Activated naive CD4-positive, alpha-beta T cell treated with anti-CD3 and anti-CD28 coated beads, Interleukin-2, amount 10 ng/mL, durations not matched to agents 7 days and 5 days (primary cell): ENCODE measurements at places on chromosomes 3 and 15.

- no peak for DNase-seq
Measured at GRCh38 chr3:127762077-127762786, 60.1 kb downstream of the MGLL start.

GRCh38 chr15:92157666-92158298, 235.9 kb upstream of the ST8SIA2 start:
- DNase-seq, result no peak

DNA sequence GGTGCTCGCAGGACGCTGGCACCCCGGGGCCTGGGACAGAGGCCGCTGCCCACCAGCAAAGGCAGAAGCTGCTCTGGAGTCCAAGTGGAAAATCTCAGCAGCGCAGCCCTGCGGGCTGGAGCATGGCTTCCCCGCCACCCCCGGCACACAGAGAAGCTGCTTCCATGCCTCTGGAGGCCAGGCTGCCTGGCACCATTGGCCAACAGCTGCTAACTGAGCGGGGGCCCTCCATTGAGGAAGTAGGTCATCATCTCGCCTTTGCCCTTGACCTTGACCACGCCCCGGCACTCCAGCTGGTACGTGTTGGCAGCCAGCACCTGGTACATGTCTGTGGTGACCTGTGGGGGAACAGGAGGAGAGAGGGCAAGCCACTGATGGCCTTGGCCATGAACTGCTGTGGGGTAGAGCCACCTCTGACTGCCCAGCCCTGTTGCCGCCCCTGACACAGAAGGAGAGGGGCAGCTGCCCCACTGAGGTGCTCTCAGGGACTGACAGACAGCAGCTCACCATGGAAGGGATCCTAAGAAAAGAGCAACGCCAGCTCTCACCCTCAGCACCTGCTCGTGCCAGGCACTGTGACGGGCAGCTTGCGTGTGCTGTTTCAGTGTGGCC, 82.8 kb downstream of the SEC22A start:
- DNase-seq, result no peak

DNA sequence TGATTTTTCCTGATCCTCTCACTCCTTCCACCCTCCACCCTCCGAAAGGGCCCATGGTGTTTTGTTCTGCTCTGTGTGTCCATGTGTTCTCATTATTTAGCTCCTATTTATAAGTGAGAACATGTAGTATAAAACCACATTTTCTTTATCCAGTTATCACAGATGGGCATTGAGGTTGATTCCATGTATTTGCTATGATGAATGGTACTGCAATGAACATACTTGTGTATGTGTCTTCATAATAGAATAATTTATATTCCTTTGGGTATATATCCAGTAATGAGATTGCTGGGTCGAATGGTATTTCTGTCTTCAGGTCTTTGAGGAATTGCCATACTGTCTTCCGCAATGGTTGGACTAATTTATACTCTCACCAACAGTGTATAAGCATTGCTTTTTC, 126.0 kb downstream of the IMPG2 start:
- DNase-seq, result no peak

DNA sequence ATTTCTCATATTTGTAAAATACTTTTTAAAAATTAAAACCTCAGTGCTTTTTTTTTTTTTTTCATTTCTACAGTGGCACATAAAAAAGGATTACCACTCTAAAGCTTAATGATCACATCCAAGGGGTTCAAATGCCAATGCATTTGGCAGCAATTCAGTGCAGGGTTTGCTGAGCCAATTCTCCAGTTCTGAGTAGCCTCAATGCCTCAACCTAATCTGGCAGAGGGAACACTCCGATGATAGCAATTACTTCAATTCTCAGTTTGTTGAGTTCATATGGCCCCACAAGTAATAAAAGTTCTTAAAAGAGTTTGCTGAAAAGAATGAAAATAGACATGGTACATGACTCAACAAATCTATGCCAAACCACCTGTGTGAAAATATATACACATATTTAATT, 79.3 kb upstream of the RBMS3 start:
- DNase-seq, result no peak
